ENCODE measurements at places on chromosomes 11 and 22. TPM values are rescaled to one million over a fixed set of nuclear protein-coding genes. Genes with fewer than 3 reads are reported as not detected.

Gene OR51B5
- 120 TPM for total RNA-seq

Gene SHANK2
- total RNA-seq: 0.22 TPM

Gene FIBIN
- not detected for total RNA-seq

Gene KCNE3
- 6.2 TPM for total RNA-seq

Gene ZDHHC8
- total RNA-seq: 109 TPM

Gene HEPHL1
- not detected for total RNA-seq

Gene NFAM1
- 0.18 TPM for total RNA-seq

Gene DAGLA
- 0.16 TPM for total RNA-seq

Gene CSNK1E
- 62.8 TPM for total RNA-seq

Gene C11orf16
- total RNA-seq: not detected

Gene C1QTNF4
- total RNA-seq: not detected

Gene VWCE
- 1.1 TPM for total RNA-seq

Gene C11orf42
- total RNA-seq: not detected

Gene OPCML
- total RNA-seq: not detected

Gene MAP6
- not detected for total RNA-seq

Gene KLHDC7B
- total RNA-seq: 0.22 TPM

Gene BIRC3
- 0.58 TPM for total RNA-seq

Gene NCAPD3
- 76.5 TPM for total RNA-seq

Gene SLC7A4
- total RNA-seq: not detected

Gene TSKU
- total RNA-seq: 14.1 TPM

All from K562 (cell line).